ENCODE measurements at places on chromosomes 4 and X.

- DNase-seq: no peak
Observed at GRCh38 chr4:165539801-165540200, 161.0 kb downstream of the CPE start.

DNA sequence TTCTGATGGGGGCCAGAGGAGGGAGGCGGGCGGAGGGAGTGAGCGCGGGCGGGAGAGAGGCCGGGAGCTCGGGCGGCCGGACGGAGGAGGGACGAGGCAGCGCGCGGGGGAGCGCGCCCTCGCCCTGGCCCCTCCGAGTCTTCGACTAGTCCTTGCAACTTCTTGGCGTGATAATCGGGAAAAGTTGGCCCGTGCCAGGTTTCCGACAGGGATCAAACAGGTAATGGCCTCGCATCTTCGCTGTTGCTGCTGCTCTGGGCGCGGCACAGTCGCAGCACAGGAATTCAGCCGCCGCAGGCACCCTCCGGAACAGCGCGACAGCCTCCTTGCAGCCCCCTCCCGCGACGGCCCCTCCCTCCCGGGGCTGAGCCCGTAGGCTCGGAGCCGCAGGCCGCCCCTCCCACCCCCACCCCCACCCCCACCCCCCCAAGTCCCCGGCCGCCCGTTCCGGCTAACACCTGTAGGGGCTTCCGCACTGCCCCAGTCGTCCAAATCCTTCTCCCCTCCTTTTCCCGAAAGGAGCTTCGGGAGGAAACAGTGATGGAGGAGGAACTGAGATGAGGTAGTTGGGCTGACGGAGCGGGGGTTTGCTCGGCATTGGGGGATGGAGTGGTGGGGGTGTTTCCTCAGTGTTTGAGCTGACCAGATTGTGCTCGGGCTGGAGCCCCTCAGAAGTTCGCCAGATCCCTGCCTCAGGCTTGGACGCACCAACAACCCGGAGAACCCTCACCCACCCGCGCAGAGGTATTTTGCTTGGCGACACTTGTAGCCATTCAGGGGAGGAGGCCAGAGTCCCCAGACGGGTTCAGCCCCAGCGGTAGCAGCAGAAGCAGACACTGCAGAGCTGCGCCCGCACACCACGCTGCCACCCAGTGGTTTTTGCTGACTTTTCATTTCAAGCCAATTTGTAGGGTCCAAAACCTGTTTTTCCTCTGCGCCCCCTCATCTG, at the start of gene FGF13:
FGF13 (minus strand) TSS at position 319 of the 949 bp plus-strand sequence. CDS start 714 bp downstream, outside the sequence.
- DNase-seq: peak; percentile 76

DNA sequence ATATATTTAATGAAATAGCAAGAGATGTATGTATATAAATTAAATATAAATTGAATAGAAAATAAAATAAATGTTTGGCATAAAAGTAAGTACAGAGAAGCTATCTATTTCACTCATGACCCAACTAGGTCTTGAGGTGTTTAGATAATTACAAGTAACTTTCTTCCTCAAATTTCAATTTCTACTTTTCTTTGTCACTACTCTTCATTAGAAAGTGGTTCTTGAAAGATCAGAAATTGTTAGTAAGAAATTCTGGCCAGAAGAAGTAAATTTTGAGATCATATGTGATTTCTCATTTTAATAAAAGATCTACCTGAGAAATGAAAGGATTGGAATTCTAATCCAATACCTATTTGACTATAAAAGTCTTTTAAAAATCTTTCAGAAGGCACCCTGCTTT, 126.9 kb downstream of the BTC start:
- DNase-seq: no peak

- DNase-seq: no peak
Observed at GRCh38 chr4:41722181-41722580, 26.3 kb downstream of the PHOX2B start.

All from NCI-H526 treated with DMSO at 0.1 percent for 48 hours (cell line).